ENCODE measurements at places on chromosomes 2 and 18. TPM values are rescaled to one million over a fixed set of nuclear protein-coding genes. Genes with fewer than 3 reads are reported as not detected.

GRCh38 chr2:164705412-164706167 is 84.3 kb upstream of the GRB14 start:
- no peak overlapping the region for H3K4me3 ChIP-seq
- no peak for DNase-seq
- H3K4me1 ChIP-seq: no peaks in the 10 kb centered on the region
- H3K27me3 ChIP-seq: no peaks in the 10 kb centered on the region

- no peak overlapping the region for H3K4me3 ChIP-seq
- no peaks in the 10 kb centered on the region for H3K27me3 ChIP-seq
- H3K36me3 ChIP-seq: no peaks in the 10 kb centered on the region
Observed at GRCh38 chr18:61435064-61435652, 101.9 kb downstream of the CDH20 start.

DNA sequence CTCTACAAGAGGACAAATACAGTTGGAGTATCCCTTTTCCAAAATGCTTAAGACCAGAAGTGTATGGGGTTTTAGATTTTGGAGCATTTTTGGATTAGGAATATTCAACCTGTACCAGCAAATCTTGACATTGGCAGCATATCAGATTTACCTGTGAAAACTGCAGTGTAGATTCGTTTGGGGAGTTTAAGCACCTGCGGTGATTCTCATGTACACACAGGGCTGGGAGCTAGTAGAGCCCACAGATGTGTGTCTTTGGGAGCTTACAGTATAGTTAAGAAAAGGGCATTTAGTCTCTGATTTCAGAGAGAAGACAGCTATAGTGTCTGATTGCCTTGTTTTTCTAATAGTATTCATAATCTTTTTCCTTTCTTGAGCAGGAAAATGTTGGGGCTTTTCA is 30.1 kb downstream of the PTCD3 start:
- H3K36me3 ChIP-seq: peaks cover 88% of the 10 kb centered on the region
- no peak overlapping the region for H3K27ac ChIP-seq
- DNase-seq: no peak
- H3K27me3 ChIP-seq: no peaks in the 10 kb centered on the region

DNA sequence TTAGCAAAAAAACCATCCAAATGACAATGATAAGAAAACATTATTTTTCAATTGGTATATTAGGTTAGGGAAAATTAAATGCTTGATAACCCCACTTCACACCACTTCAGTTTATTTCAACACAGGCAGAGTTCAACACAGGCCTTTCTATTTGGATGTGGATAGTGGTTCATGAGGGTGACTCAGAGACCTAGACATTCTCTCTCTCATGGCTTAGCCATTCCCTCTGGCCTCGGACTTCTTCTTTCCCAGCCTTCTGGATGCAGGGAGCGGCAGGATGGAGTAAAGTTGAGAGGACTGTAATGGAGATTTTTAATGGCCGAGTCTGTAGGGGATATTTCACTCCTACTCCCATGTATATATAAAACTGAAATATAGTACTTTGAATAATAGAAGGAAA is 109.7 kb downstream of the CTNNA2 start:
- H3K27me3 ChIP-seq: no peaks in the 10 kb centered on the region
- no peaks in the 10 kb centered on the region for H3K4me1 ChIP-seq

DNA sequence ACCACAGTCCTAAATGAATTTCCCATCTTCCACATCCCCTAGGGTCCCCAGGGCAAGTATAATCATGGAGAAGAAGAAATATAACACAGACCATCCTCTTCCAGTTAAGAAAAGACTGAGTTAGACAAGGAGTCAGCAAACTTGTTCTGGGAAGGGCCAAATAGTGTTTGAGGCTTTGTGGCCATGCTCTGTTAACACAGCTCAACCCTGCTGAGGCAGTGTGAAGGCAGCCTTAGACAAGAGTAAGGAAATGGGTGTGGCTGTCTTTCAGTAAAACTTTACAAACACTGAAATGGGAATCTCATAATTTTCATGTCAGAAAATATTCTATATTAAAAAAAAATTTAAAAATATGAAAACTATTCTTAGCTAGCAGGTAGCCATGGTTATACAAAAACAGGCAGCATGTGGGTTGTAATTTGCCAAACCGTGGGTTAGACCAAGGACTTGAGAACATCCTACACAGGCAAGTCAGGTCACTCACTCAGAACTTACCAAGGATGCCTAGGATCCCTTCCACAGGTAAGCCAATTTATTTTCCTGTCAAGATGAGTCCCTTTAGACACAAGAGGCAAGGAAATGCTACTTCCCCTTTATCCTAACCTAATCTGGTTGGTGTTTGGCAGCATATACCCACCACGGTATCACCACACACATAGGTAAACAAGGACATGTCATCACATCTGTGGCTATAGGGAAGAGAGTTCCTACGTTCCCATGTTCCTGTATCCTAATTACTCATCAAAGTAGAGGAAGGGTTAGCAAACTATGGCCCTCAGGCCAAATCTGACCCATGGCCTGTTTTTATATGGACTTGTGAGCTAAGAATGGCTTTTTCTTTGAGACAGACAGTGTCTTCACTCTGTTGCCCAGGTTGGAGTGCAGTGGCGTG is 31.9 kb downstream of the C2orf74 start:
- no peaks in the 10 kb centered on the region for H3K4me1 ChIP-seq
- H3K4me3 ChIP-seq: no peak overlapping the region
- H3K36me3 ChIP-seq: no peaks in the 10 kb centered on the region
- no peak overlapping the region for H3K27ac ChIP-seq

GRCh38 chr2:1863861-1864260 is 119.5 kb upstream of the PXDN start:
- peaks cover 17% of the 10 kb centered on the region for H3K27me3 ChIP-seq
- no peak overlapping the region for H3K4me3 ChIP-seq
- H3K36me3 ChIP-seq: no peaks in the 10 kb centered on the region
- H3K27ac ChIP-seq: no peak overlapping the region
- DNase-seq: no peak
- H3K4me1 ChIP-seq: no peaks in the 10 kb centered on the region

- H3K27ac ChIP-seq: peak overlapping the region; percentile 16
- H3K27me3 ChIP-seq: no peaks in the 10 kb centered on the region
- H3K4me3 ChIP-seq: peak overlapping the region; percentile 22
Observed at GRCh38 chr2:212330263-212330662, 208.3 kb downstream of the ERBB4 start.

GRCh38 chr2:96618596-96619283 is 19.4 kb downstream of the KANSL3 start:
- H3K27ac ChIP-seq: peak overlapping the region; percentile 82
- H3K4me3 ChIP-seq: no peak overlapping the region
- H3K27me3 ChIP-seq: no peaks in the 10 kb centered on the region

DNA sequence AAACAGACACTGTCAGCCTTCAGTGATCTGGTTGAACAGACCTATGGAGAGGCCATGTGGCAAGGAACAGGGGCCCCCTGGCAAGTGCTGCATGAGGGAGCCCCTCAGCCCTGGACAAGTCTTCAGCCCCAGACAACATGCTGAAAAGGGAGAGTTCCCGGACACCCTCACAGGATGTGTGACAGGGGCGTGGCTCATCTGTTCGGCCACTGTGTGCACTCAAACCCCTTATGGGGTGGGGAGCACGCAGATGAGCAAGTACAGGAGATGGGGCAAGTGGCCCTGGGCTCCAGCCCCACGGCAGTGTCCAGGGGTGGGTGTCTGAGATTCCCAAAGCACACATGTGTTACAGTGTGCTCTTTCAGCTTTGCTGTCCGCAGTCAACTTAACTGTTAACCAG is 35.4 kb upstream of the MPPE1 start:
- H3K27me3 ChIP-seq: no peaks in the 10 kb centered on the region
- DNase-seq: no peak
- no peak overlapping the region for H3K4me3 ChIP-seq
- H3K27ac ChIP-seq: peak overlapping the region; percentile 94
- H3K36me3 ChIP-seq: no peaks in the 10 kb centered on the region
- H3K4me1 ChIP-seq: peaks cover 24% of the 10 kb centered on the region

The PER2 gene
- 4.1 TPM for total RNA-seq

The EIF4E2 gene
- 111 TPM for total RNA-seq

The ZBTB7C gene
- 0.53 TPM for total RNA-seq

The CLEC4F gene
- 0.59 TPM for total RNA-seq

Data from gastrocnemius medialis (tissue), 4 donors.